Kidney glomerular epithelial cell (primary cell): ENCODE measurements at places on chromosomes 16 and 17.

GRCh38 chr17:37642681-37643080 lies 565 bp downstream of the DDX52 start:
- peak; percentile 39 for DNase-seq

GRCh38 chr16:66335704-66336329 lies 30.7 kb upstream of the CDH5 start:
- no peak for DNase-seq

DNA sequence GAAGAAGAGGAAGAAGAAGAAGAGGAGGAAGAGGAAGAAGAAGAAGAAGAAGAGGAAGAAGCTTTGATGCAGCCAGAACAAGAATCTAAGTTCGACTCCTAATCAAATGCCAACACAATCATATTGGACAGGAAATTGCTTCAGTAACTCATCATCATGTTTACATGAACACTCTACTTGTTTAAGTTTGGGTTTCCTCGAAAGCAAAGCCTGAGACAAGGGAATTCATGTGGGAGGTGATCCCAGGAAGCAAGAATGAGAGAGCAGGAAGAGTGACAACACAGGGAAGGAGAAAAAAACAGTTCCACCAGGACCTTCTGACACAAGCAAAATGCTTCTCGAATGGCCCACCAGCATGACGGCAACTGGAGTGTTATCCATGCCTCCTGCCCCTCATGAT lies 279.0 kb downstream of the PMP22 start:
- DNase-seq, result no peak

DNA sequence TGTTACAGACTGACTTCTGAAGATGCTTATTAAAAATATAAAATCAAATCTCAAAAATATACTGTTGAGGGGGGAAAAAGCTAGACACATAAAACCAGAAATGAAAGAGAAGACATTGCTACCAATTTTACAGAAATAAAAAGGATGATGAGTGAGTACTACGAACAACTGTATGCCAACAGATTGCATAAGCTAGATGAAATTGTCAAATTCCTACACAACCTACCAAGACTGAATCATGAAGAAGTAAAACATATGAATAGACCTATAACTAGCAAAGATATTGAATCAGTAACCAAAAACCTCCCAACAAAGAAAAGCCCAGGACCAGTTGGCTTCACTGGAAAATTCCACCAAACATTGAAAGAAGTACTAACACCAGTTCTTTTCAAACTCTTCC lies 3.5 kb upstream of the CAPNS2 start:
- no peak for DNase-seq

DNA sequence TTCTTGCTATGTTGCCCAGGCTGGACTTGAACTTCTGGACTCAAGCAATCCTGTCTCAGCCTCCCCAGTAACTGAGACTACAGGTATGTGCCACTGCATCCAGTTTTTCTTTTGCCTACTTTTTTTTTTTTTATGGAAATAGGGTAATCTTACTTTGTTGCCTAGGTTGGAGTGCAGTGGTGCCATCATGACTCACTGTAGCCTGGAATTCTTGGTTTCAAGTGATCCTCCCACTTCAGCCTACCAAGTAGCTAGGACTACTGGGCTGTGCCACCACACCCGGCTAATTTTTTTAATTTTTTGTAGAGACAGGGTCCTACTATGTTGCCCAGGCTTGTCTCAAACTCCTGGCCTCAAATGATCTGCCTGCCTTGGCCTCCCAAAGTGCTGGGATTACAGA lies 10.0 kb downstream of the LRRC36 start:
- DNase-seq, result no peak

GRCh38 chr16:59252317-59252716 lies 518.2 kb upstream of the GOT2 start:
- no peak for DNase-seq

DNA sequence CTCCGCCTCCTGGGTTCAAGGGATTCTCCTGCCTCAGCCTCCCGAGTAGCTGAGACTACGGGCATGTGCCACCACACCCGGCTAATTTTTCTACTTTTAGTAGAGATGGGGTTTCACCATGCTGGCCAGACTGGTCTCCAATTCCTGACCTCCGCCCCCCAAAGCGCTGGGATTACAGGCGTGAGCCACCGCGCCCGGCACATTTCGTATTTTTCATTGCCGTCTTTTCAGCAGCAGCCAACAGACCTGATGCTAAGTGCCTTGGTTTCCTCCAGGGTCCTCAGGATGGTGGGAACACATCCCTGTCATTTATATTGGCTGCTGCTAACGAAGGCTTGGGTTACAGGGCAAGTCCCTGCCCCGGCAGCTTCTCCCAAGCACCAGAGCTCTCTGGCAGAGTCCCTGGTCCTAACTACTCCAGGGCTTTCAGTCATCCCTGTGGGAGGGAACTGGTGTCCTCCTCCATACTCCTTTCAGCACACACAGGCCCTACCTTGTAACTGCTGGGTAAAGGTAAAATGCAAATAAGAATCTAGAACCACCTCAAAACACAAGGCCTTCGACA lies 1.5 kb upstream of the RNF157 start:
- DNase-seq, result no peak

DNA sequence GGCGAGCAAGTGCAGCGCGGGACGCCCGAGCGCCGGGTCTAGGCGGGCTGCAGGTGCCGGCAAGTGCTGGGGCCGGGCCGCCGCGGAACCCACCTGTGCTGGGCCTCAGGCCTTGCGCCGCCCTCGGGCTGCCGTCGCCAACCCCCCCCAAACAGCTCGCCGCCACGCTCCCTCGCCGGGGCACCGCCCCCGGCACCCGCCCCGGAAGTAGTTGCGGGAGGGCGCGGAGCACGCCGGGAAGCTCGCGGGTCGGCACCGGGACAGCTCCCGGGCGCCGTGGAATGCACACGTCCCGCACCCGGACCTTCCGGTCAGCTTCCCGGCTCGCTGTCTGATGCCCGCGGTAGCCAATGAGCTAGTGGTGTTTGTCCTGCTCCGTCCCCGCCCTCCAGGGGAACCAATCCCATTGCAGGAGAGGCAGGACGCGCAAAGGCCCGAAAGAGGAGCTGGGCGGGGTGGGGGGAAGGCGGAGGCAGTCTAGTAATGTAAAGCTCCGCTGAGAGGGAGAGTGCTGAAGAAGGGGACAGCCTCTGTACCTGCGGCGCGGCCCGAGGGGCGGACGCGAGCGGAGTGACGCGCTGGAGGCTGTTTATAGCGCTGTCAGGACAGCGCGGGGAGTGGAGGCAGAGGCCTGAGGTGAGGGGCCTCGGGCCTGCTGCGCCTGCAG lies at the start of the genes ANKS3 and DNAAF8:
Gene ANKS3, minus strand, starts transcription at position 209 of the 667 bp plus-strand sequence. CDS start 4,122 bp downstream, outside the sequence.
Gene DNAAF8, plus strand, starts transcription at position 475 of the 667 bp plus-strand sequence. CDS start 1,978 bp downstream, outside the sequence.
- peak; percentile 92 for DNase-seq

GRCh38 chr17:50479522-50480141 lies 972 bp downstream of the RSAD1 start:
- peak; percentile 44 for DNase-seq

- DNase-seq, result no peak
Measured at GRCh38 chr16:65783709-65784474, 582.6 kb upstream of the CDH5 start.

DNA sequence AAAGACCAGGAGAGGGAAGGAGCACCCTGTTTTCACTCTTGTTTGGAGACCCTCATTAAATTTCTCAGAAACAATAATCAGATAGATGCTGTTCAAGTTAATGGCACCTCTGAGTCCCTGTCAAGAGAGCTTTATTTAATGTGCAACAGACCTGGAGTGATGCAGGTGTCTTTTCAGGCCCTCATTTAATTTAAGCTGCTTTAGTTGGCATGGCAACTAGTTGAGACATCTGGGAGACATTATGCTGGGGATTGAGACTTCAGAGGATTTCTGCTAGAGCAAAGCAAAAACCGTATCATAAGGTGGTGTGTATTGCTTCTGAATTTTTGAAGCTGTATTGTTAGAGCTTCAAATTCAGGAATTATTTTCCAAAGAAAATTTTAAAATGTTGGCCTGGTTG lies 108.5 kb downstream of the NLK start:
- DNase-seq, result no peak

DNA sequence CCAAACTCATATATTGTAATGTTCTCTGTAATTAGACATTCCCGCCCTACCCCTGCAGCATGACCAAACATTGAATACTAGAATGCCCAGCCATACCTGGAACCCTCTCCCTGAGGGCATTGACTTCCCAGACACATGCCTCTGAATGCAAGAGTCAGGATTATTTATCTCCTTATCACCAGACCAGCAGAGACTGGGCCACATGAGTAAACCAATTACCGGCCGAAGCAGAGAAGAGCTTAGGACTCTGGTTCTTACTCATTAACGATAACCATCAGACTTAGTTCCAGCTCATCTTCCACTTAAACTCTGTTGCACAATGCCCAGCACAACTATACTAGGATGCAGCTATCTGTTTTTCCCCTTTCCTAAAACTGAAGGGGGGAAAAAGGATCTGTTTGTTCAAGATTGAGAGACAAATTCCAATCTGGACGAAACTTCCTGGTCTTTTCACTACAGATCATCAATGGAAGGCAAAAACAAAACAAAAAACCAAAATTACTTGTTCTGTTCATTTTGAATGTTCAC lies 88.2 kb upstream of the CORO6 start:
- DNase-seq, result peak; percentile 67

GRCh38 chr16:11384956-11385586 lies 39.8 kb downstream of the RMI2 start:
- no peak for DNase-seq

DNA sequence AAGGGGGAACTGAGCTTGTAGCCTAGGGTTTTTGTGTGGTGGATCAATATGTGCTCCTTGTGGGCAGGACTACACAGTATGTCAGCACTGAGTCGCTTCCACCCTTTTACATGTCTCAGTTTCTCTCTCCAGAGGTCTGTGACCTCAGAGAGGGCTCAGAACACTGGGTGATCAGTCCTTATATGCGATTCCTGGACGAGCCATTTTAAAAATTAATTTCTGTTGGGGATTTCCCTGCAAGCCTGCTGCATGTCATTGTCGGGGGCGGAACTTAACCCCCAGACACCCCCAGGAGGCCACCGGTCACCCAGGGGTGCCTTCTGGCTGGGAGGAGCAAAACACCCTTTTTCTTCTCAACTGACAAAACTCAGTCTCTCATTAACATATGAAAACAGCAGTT lies 14.1 kb downstream of the DHRS7B start:
- DNase-seq, result no peak

DNA sequence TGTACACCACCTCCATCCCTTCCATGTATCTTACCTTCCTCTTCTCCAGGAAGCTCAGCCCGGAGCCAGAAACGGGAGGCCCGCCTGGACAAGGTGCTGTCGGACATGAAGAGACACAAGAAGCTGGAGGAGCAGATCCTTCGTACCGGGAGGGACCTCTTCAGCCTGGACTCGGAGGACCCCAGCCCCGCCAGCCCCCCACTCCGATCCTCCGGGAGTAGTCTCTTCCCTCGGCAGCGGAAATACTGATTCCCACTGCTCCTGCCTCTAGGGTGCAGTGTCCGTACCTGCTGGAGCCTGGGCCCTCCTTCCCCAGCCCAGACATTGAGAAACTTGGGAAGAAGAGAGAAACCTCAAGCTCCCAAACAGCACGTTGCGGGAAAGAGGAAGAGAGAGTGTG lies 756 bp upstream of the MVP start:
- DNase-seq, result no peak

DNA sequence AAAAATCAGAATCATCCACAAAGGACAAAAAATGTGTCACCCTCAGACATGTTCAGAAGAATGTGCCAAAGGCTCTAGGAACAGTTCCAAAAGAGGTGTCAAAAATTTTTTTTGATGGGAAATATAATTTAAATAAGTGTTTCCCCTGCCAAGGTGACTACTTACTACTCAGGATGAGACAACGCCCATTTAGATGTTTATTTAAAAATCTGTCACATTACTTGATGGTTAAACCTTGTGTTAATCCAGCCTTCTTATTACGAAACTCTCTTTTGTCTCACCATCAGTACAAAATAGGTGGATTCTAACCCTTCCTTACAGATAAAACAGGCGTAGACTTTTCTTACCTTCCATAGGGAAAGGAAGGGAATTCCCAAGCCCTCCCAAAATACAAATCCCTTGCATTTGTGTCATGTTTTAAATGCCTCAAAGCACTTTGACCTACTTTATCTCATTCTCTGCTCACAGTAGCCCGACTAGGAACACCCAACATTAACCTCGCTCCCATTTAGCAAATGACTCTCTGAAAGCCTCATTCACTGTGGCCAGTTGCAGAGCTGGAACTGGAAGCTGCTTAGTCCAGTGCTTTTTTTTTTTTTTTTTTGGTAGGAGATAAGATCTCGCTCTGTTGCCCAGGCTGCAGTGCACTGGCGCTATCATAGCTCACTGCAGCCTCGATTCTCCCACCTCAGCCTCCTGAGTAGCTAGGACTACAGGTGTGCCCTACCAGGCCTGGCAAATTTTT lies 5.8 kb upstream of the GNA13 start:
- no peak for DNase-seq

DNA sequence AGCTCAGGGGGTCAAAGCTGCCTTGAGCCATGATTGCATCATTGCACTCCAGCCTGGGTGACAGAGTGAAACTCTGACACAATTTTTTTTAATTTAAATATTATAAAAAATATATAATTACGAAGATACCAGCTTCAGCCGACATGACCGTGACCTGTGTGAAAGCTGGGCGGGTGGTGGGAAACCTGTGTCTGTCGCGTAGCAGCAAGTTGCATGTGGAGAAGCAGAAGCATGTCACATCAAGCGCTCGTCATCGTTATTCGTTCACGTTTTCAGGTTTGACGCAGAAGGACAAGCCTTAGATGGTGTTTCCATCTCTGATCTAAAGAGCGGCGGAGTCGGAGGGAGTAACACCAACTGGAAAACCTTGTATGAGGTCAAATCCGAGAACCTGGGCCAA lies 53.7 kb downstream of the RPA1 start:
- DNase-seq, result no peak

DNA sequence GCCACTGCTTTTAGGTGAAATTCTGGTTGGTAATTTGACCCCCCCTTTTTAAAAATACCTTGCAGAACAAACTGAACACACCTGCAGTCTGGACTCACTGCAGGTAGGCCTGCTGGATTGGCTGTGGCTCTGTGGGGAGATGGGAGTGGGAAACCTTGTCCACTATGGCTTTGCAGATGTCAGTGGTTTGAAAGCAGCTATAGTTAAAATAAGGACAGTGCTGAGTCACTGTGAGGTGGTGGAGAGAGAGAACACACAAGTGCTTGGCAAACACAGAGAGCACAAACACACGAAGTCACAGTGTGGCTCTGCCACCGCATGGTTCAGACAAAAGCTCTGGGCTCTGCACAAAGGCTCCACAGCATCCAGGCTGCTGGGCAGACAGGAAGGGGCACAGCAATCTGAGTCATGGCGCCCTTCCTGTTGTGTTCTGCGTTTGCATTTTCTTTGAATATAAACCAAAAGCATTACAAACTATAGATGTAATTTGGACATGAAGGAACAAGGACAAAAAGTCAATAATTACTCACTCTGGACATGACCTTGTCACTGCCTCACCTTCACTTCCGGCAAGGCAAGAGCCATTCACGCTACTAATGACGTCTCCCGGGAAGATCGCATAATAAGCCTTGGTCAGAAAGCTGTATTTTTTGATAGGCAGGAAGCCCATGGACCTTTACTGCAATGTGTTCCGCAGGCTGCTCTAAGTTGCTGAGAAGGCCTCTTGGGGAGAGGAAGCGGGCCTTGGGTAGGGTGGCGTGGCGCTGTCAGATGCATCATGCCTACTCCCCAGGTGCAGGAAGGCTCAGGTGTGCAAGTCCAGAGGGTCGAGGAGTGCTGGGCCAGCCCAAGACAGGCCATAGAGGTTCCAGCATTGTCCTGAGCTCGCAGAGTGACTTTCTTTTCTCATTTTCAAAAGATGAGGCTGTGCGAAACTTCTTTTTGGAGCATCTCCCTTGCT lies 60.1 kb upstream of the MED9 start:
- DNase-seq, result no peak

GRCh38 chr16:72029567-72030271 lies 21.2 kb downstream of the DHODH start:
- no peak for DNase-seq

GRCh38 chr16:71423865-71424264 lies 18.0 kb downstream of the TLE7 start:
- no peak for DNase-seq
